ENCODE measurements at places on chromosomes 16 and 17.

DNA sequence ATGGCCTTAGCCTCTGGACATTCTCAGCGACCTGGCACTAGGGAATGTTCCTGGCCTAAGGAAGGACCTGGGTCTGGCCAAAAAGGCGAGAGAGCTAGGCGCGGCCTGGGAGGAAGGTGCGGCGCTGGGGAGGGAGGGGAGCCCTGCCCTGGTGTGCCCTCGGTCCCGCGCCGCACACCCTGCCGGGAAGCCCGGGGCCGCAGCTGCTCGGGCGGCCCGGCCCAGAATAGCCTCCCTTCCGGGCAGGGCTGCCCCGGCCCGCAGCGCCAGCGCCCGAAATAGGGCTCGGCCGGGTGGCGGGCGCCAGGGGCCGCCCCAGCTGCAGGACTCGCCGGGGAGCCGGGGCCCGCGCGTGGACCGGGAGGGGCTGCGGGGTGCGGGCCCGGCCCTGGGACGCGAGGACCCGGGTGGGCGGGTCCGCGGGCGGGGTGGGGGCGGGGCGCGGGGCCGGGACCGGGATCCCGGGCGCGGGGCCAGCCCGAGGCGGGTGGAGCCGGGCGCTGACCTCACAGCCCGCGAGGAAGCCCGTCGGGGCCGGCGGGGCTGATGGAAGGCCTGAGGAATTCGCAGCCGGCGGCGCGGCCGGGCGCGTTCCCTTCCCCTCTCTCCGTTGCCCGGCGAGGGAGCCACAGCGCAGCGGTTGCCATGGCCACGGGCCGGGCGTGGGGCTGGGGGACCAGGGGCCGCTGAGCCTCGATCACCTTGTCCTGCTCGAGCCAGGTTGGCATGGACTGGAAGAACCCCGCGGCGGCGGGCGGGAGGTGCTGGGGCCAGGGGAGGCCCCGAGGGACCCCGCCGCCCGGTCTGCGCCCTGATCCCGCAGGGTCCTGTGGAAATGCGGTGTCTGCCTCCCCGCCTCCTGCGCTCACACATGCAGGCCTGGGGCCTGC, 18.1 kb downstream of the SOCS3 start:
- DNase-seq = peak; percentile 46

- DNase-seq = no peak
Measured at GRCh38 chr16:3787924-3788661, 70.8 kb upstream of the TRAP1 start.

- DNase-seq = no peak
Measured at GRCh38 chr17:46949291-46950174, 26.6 kb downstream of the GOSR2 start.

DNA sequence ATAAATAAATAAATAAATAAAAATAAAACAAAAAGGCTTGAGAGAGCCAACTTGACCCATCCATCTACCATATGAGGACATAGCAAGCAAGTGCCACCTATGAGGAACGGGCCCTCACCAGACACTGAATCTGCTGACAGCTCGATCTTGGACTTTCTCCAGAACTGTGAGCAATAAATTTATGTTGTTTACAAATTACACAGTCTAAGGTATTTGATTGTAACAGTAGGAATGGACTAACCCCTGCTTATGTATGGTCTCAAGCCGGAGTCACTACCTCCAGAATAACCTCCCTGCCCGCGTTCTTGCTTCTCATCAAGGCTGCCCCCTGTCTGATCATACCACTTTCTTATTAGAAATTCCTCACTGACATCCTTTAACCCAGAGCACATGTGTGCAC, 9.9 kb downstream of the SLC5A11 start:
- DNase-seq = no peak

GRCh38 chr17:37294888-37295287, 80.9 kb upstream of the C17orf78 start:
- DNase-seq = no peak

DNA sequence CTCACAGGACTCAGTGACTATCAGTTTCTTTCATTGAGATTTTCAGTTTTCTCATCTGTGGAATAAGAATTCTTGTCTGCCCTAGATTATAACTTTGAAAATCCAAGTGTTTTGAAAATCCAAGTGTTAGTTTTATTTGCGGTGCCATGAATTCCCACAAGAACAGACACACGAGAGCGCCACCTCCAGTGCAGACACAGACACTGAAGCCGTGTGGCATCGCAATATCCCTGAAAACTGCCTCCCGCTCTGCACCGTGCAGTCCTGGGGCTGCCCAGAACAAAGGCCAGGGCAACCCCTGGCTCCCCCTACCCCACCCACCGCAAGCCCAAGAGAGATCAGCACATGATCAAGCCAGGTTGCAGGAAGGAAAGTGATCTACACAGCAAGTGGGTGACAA, 229.5 kb upstream of the ASIC2 start:
- DNase-seq = no peak

GRCh38 chr16:2799205-2799858, 1.1 kb downstream of the PRSS41 start:
- DNase-seq = no peak

GRCh38 chr17:29149431-29150064, 30.6 kb downstream of the MYO18A start:
- no peak for DNase-seq

DNA sequence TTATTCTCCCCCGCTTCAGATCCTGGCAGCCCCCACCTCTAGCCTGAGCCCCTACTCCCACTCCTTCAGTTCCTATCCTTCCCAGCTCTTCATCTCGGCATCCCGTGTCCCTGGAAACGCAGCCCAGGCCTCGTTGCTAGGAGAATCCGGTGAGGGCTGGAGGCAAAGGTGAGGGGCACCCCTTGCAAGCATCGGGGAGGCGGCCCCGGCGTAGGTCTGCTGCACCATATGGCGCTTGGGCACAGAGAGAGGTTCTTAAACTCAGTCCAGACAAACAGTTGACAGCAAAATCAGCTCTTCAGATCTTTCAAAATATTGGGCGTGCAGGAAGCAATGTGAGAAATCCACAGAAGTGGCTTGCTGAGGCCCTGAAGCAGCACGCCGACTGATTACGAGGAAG, 15.0 kb downstream of the SLC38A8 start:
- DNase-seq = no peak

DNA sequence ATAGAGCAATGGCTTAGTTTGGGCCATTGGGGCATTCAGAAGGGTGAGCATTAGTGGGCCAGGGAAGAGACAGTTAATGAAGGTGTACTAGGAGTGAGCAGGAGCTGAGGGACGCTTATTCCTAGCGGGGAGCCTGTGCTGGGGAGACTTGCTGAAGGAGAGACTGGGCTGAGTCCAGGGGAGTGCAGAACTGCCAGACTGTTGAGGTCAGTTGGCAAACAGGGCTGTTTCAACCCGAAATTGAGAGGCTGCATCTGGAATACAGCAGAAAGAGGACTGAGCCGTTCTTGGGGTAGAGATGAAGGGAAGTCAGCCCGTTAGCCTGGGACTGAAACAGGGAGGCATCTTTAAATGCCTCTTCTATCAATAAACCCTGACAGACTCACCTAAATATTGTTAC, 33.2 kb downstream of the MAP2K6 start:
- no peak for DNase-seq

DNA sequence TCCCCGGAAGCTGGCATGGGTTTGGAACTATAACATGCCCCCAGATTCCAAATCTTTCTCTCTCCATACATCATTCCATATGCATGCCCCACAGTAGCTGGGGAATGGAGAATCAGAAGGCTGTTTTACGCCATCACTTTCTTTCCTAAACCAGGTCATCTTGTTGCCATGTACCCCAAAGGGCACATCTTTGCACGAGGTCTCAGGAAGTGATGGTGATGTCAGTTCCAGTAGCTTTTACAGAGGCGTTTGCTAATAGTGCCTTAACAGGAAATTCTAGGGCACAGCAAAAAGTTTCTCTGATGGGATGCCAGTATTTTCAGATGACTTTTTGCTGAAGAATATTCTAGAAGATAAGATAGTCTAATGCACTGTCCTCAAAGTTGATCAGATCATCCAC, 241.5 kb downstream of the MAF start:
- no peak for DNase-seq

- DNase-seq = peak; percentile 35
Measured at GRCh38 chr17:14297161-14297851, 3.6 kb upstream of the HS3ST3B1 start.

DNA sequence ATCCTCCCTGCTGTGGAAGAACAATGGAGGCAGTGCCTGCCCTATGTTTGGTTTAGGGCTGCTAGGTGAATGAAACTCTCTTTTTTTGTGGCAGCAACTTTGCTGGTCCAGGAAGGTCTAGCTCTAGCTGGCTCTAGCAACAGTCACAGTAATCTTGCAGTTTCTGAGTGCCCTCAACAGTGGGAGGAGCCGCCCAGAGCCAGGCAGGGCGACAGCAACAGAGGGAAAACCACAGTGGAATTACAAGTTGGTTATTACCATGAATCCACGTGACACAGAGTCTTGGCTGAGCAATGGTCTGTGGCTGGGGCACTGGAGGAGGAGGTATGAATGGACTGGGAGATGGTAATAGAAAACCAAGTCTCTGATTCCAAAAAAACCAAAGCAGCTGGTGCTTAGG, 10.3 kb downstream of the HSPB9 start:
- DNase-seq = no peak

- no peak for DNase-seq
Measured at GRCh38 chr16:25713785-25714570, 22.2 kb downstream of the HS3ST4 start.

GRCh38 chr16:557463-558297, 2.5 kb upstream of the PRR35 start:
- no peak for DNase-seq

GRCh38 chr16:81403208-81403600, 41.4 kb upstream of the CMIP start:
- DNase-seq = no peak

DNA sequence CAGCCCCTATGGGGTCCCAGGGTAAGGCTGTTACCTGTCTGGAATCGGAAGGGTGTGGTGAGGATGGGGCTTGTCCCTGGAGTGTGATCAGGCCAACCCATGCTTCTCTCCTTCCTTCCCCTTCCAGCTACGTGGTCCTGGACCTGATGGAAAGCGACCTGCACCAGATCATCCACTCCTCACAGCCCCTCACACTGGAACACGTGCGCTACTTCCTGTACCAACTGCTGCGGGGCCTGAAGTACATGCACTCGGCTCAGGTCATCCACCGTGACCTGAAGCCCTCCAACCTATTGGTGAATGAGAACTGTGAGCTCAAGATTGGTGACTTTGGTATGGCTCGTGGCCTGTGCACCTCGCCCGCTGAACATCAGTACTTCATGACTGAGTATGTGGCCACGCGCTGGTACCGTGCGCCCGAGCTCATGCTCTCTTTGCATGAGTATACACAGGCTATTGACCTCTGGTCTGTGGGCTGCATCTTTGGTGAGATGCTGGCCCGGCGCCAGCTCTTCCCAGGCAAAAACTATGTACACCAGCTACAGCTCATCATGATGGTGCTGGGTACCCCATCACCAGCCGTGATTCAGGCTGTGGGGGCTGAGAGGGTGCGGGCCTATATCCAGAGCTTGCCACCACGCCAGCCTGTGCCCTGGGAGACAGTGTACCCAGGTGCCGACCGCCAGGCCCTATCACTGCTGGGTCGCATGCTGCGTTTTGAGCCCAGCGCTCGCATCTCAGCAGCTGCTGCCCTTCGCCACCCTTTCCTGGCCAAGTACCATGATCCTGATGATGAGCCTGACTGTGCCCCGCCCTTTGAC, 2.4 kb downstream of the MAPK7 start:
- no peak for DNase-seq

- DNase-seq = no peak
Measured at GRCh38 chr16:55499951-55500529, 8.8 kb upstream of the LPCAT2 start.

- DNase-seq = no peak
Measured at GRCh38 chr17:3723188-3723555, 531 bp upstream of the HASPIN start.

- no peak for DNase-seq
Measured at GRCh38 chr17:21361020-21361809, 14.9 kb upstream of the KCNJ12 start.

GRCh38 chr16:85800321-85800669, 800 bp downstream of the COX4I1 start:
- no peak for DNase-seq

DNA sequence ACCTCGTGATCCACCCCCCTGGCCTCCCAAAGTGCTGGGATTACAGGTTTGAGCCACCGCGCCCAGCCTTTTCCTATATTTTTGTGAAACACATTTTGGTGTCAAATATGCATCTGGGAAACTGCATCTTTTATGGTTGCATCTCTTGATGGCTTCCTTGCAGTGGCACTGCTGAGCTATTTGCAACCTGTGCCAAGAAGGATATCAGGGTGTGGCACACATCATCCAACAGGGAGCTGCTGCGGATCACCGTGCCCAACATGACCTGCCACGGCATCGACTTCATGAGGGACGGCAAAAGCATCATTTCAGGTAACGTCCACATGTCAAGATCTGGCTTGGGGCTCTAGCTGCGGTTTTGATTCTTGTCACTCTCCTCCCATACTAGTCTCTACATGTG, 16.8 kb upstream of the USP43 start:
- no peak for DNase-seq
